Panc1 (cell line): ENCODE measurements at places on chromosomes 16 and 17.
A peak's percentile ranks its signal among the peaks of the same experiment; 100 is the strongest.

GRCh38 chr17:10022416-10022815, 117.3 kb upstream of the RCVRN start:
- H3K36me3 ChIP-seq = no peaks in the 10 kb centered on the region
- H3K27me3 ChIP-seq = no peaks in the 10 kb centered on the region; the same call in 1 of the 2 replicates
- no peak for DNase-seq
- no peak overlapping the region for H3K27ac ChIP-seq
- H3K4me3 ChIP-seq = no peak overlapping the region
- no peaks in the 10 kb centered on the region for H3K4me1 ChIP-seq

DNA sequence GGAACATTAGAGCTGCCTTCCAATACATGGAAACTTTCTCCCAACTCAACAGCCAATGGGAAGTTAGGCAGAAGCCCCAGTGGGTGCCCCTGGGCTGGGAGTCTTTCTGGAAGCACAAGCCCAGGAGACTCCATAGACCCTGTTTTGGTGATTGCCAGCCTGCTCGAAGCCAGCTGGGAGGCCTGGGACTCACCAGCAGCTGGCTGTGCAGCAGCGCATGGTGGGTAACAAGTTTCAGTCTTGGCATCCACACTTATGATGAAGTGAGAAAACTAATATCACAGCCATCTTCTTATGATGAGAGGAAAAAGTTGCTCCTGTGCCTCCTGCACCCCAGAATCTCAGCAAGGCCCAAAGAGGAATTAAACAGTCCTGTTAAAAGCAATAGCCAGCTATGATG, 522.5 kb upstream of the CDH5 start:
- no peak overlapping the region for H3K4me3 ChIP-seq
- H3K27me3 ChIP-seq = no peaks in the 10 kb centered on the region
- no peak for DNase-seq

DNA sequence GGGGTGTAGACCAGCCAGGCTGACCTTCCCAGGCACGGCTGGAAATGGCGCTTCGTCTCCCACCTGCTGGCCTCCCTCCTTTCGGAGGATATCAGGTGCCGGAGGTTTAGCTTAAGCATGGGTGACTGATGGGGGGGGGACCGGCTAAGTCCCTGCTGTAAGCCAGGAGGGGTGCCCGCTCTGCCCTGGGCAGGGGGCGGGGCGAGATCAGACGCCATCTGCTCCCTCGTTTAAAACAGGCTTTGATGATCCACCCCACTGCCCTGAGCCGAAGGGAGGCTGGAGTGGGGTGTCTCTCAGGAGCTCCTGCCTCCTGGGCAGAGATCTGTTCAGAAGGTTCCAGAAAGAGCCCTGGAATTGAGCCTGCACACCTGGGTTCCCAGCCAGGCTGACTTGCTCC, 26.0 kb downstream of the C16orf74 start:
- no peaks in the 10 kb centered on the region for H3K36me3 ChIP-seq
- H3K27ac ChIP-seq = no peak overlapping the region
- H3K4me1 ChIP-seq = no peaks in the 10 kb centered on the region
- no peak overlapping the region for H3K4me3 ChIP-seq

GRCh38 chr17:208429-208828, 27.0 kb upstream of the DOC2B start:
- no peak for DNase-seq
- H3K4me3 ChIP-seq = no peak overlapping the region
- H3K27ac ChIP-seq = no peak overlapping the region
- H3K36me3 ChIP-seq = no peaks in the 10 kb centered on the region
- H3K27me3 ChIP-seq = no peaks in the 10 kb centered on the region

GRCh38 chr16:70434484-70435260, 4.2 kb downstream of the ST3GAL2 start:
- peak overlapping the region; percentile 91 for H3K27ac ChIP-seq
- H3K4me3 ChIP-seq = no peak overlapping the region
- H3K36me3 ChIP-seq = no peaks in the 10 kb centered on the region; the same call in none of the 2 replicates
- DNase-seq = no peak
- H3K27me3 ChIP-seq = no peaks in the 10 kb centered on the region

DNA sequence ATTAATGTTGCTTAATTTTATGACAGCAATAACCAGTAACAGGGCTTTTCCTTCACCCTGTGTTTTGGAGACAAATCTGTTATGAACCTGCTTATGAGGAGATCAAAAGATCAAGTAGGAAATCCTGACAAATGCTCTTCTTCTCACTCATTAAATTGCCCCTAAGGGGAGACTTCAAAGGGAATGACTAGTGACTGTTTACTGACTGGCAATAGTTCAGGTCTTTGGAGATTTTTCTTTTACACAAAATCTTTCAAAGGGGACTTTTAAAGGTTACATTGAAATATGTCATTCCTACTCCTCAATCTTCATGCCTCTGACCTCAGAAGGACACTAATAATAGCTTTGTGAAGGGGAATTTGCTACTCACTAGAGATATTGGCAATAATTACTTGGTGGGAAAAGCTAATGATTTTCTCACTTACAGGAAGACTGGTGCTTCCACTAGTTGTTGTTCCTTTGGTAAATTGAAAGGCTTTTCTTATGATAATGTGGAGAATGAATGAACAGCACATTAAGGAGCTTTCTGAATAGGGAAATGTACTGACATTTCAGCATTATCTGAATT, 292.9 kb upstream of the CA10 start:
- no peak for DNase-seq
- no peaks in the 10 kb centered on the region for H3K4me1 ChIP-seq
- H3K27me3 ChIP-seq = no peaks in the 10 kb centered on the region
- H3K36me3 ChIP-seq = no peaks in the 10 kb centered on the region
- no peak overlapping the region for H3K4me3 ChIP-seq

DNA sequence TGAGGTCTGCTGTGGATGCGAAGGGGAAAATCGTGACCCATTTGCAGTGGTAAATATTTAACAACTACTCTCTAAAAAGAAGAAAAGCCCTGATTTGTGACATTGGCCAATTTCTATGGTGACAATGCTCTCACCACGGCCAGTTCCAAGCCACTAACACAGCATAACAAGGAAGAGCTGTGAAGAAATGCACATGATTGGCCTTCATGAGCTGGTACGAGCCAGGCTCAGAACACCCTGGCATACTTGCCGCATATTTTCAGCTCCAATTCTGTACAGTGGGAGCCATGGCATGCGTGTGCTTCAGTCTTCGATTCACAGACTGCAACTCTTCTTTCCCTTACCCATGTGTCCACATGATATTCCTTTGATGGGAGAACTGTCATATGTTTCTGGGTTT, 363.9 kb upstream of the CDH5 start:
- H3K4me3 ChIP-seq = no peak overlapping the region
- H3K4me1 ChIP-seq = no peaks in the 10 kb centered on the region
- no peak for DNase-seq
- no peaks in the 10 kb centered on the region for H3K36me3 ChIP-seq

DNA sequence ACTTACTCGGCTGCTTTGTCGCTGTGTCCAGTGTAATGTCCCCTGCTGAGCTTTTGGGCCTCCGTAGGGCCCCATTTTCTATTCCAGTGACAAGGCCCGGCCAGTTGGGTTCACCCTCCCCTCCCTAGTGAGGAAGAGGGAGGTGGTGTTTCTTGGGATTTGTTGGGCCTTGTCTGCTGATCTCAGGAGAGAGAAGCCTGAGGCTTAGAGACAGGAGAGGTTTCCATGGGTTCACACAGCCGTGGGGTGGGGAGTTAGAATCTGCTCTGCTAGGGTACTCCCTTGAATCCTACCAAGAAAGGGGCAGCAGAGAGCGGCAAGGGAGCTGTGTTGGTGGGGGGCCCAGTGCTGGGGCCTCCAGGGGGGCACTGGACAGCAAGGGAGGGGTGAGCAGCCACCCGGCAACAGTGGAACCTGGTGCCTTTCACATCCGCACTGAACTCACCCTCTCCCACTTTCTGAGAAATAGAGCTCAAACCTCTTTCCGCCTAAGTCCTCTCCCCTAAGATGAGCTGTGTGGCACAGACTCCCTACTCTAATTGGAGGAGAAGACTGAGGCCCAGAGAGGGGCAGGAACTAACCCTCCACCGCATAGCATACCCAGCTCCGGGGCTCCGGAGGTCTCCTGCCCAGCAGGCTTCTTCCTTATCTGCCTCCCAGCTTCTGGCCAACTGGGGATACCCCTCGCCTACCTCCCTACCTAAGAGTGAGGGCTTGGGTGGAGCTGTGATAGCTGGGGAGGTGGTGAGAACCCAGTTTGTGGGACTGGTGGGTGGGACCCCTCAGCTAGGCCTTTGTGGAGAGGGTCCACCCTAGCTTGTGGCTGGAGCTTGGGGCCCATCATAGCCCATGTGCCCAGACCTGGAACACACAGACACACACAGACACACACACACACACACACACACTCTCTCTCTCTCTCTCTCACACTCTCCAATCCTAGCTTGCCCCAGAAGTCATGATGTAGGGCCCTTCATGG, 6.8 kb downstream of the TBKBP1 start:
- DNase-seq = no peak
- no peak overlapping the region for H3K27ac ChIP-seq
- H3K4me1 ChIP-seq = no peaks in the 10 kb centered on the region
- no peak overlapping the region for H3K4me3 ChIP-seq
- no peaks in the 10 kb centered on the region for H3K27me3 ChIP-seq

DNA sequence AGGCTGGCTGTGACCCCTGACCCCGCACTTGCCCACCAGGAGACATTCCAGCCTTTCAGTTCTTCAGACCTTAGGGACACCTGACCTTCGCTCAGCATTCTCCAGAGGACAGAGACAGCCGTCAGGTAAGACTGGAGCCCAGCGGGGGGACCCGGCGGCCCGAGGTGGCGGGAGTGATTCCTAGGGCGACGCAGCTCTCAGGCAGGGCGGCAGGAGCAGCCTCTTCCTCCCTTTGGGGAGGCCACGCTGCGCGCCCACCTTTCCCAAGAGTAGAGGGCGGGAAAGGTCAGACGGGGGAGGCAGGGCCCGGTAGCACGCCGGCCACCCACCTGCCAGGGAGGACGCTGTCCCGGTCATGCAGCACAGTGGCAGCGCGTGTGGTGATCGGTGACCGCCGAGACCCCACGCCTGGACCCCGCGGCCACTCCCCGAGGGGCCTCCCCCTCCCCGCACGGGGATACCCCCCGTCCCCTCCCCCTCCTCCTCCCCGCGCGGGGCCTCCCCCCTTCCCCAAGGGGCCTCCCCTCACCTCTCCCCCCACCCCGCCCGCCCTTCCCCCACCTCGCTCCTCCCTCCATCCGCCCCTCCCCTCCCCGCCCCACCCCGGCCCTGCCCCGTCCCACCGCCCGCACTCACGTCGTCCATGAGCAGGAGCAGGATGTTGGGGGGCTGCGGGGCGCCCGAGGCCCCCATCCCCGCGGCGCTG, 472 bp downstream of the GALNS start:
- DNase-seq = no peak
- peak overlapping the region; percentile 78 for H3K27ac ChIP-seq
- peak overlapping the region; percentile 60 for H3K4me3 ChIP-seq
- no peaks in the 10 kb centered on the region for H3K27me3 ChIP-seq
- peaks cover 9% of the 10 kb centered on the region; the same call in 1 of the 2 replicates for H3K4me1 ChIP-seq

DNA sequence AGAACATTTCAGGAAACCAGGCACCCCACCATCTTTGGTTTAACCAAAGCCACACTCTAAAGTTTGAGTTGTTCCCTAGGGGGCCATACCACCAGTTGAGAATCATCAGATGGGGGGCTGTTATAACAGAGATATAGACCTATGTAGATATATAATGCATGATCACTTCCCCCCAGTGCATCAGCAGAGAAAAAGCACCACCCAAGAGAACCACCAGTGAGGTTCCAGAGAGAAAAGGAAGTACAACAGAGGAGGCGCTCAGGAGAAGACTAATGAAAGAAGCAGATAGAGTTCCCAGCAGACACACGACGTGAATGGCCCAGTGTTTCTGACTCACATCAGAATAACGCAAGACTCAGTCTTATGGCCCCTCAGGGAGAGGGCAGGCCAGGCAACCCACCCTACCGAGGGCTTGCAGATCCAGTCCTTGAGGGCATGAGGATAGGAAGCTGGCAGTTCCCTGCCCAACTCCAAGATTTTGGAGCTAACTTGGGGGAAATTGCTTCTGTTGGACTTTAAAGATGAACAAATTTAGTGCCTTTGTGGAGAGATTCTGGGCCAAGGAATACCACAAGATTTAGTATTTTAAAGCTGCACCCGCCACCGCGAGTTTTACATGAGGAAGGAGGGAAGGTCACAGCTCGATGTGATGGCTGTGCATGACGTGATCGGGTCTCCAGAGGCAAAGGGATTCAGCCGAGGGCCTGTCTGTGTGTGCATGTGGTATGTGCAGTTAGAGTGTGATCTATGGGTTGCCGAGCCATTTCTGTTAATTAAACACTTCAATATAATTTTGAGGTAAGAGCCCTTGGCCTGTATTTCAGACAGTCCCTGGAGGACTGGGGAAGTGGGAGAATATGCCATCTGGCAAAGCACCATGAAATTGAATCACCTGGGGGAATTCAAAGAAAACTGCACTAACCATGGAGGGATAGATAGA, 53.1 kb downstream of the AIPL1 start:
- H3K4me3 ChIP-seq = no peak overlapping the region
- no peak overlapping the region for H3K27ac ChIP-seq
- DNase-seq = no peak
- H3K36me3 ChIP-seq = no peaks in the 10 kb centered on the region

- no peaks in the 10 kb centered on the region for H3K36me3 ChIP-seq
- DNase-seq = no peak
- H3K4me1 ChIP-seq = no peaks in the 10 kb centered on the region
- H3K4me3 ChIP-seq = no peak overlapping the region
- H3K27ac ChIP-seq = no peak overlapping the region
Measured at GRCh38 chr16:4244254-4245076, 2.6 kb upstream of the SRL start.

GRCh38 chr17:78865682-78866390, 25.2 kb upstream of the USP36 start:
- no peak overlapping the region; the same call in 1 of the 2 replicates for H3K4me3 ChIP-seq
- DNase-seq = peak; percentile 71
- no peak overlapping the region for H3K27ac ChIP-seq
- no peaks in the 10 kb centered on the region for H3K27me3 ChIP-seq
- no peaks in the 10 kb centered on the region for H3K36me3 ChIP-seq

- peaks cover 35% of the 10 kb centered on the region for H3K27me3 ChIP-seq
- no peaks in the 10 kb centered on the region for H3K36me3 ChIP-seq
- no peak overlapping the region for H3K27ac ChIP-seq
Measured at GRCh38 chr17:15341966-15342365, 569 bp upstream of the TEKT3 start.

DNA sequence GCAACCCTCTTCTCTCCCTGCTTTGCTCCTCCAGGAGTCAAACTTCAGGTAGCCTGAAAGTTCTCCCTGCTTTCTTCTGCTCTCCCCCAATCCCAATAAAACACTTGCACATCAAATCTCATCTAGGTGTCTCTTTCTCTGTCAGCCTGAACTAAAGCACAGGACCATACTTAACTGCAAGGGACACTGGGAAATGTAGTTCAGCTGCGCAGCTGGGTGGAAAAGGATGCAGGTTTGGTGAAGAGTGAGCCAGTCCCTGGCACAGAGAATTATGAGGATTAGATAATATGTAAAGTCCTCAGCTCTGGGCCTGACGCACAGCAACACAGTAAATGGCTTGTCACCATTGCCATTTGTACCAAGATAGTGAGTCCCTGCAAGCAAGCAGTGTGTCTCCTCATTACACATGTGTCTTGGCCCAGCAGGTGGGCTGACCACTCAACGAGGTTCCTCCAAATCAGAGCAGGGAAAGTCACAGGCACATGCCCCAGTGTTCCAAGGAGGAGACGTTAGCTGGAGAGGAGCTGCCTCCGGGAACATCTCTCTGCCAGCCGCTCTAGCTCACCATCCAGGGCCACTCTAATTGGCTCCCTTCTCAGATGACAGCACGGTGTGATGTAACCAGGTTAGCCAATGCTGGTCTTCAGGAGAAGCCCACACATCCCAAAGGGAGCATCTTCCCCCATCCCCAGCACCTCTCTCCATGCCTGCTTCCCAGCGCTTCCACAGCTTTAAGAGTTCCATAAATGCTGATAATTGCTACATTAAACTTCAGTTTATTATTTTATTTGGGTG, 29.7 kb upstream of the IRX3 start:
- H3K27me3 ChIP-seq = no peaks in the 10 kb centered on the region
- H3K36me3 ChIP-seq = no peaks in the 10 kb centered on the region
- no peak overlapping the region for H3K4me3 ChIP-seq
- H3K27ac ChIP-seq = no peak overlapping the region
